ENCODE measurements at places on chromosomes 7 and 10.

- no peak for DNase-seq
Measured at GRCh38 chr10:79982362-79982800, 33.5 kb upstream of the SFTPD start.

- DNase-seq = peak; percentile 23
Measured at GRCh38 chr7:92246360-92247101, 757 bp downstream of the ANKIB1 start.

DNA sequence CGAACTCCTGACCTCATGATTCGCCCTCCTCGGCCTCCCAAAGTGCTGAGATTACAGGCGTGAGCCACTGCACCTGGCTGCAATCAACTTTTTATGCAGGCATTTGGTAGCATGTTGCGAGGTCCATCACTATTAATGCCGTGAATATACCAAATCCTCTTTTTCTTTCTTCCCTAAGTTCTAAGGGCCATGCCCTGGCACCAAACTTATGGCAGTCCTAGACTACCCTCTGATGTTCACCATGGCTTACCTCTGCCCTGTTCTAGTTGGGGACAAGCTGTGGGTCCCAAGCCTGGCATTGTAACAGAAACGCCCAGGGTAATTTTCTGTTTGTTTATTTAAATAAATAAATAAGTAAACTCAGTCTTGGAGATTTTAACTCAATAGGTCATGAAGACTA is 13.3 kb downstream of the PRSS2 start:
- no peak for DNase-seq

- no peak for DNase-seq
Measured at GRCh38 chr10:114694752-114695151, 36.7 kb upstream of the ABLIM1 start.

DNA sequence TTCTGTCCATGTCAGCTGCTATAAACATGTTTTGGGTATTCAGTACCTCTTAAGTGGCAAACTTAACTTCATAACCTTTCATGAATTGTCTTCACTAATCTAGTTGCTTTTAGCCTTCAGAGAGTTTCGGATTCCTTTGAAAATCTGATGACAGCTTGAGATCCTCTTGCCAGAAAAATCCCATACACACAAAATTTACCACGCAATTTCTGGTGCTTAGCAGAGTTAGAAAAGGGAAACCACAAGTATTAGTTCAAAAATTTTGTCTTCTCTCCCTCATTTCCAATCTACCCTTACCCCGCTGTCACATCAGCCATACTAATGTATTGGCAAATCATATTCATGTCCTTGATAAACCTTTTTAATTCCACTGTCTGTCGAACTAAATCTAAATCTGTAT is 72.7 kb upstream of the TMEM106B start:
- DNase-seq = no peak

DNA sequence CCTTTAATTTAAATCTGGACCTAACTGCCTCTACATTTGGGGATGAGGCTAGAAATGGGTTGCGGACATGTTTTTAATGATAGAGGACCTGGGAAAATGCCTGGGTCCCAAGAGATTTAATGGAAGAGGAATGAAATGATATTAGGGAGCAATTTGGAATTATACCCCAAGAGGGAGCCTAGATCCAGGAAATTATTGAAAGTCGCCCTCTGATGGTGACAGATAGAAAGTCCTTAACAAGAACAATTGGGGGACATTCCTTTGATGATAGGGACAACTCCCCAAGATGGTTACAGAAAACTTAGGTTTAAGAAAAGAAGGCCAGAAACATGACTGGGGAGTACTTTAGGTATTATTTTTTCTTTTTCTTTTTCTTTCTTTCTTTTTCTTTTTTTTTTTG is 9.5 kb upstream of the TSGA13 start:
- no peak for DNase-seq

GRCh38 chr10:25615926-25616325 is 318.1 kb upstream of the MYO3A start:
- DNase-seq = no peak

DNA sequence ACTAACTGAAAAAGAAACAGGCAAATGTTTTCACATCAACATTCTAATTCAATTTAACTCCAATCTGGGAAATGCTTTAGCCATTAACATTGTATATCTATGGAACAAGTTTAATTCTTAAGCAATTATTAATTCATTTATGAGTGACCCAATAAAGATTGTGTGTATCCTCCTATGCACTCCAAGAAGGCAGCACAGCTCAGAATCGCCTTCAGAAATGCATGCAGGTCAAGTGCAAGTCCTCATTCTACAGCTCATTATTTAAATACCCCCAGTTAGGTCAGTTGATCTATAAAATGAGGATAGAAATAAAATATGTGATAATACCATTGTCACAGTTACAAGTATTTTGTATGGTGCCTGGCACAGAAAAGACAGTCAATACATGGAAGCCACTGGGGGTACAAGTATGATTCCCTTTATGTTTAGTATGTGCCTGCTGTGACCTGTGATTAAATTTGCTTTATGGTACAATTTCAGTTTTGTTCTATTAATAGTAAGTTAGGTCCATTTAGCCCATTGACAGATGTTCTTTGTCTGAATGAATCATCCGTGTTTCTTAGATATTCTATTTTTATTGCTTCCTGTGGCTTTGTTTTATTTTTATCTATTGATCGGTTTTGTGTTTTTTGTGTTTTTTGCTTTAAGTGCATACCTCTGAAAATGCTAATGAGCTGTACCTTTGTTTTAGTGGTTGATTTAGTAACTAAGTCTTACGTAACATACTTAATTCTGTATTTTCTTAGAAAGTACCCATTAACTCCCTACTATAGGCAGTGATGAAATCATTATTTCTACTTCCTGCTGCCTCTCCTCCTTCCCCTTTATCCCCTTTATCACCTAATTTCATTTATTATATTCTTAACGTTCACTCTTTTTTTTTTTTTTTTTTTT is 42.8 kb downstream of the CPXM2 start:
- DNase-seq = no peak

- no peak for DNase-seq
Measured at GRCh38 chr10:86083206-86083605, 283.4 kb downstream of the GRID1 start.

DNA sequence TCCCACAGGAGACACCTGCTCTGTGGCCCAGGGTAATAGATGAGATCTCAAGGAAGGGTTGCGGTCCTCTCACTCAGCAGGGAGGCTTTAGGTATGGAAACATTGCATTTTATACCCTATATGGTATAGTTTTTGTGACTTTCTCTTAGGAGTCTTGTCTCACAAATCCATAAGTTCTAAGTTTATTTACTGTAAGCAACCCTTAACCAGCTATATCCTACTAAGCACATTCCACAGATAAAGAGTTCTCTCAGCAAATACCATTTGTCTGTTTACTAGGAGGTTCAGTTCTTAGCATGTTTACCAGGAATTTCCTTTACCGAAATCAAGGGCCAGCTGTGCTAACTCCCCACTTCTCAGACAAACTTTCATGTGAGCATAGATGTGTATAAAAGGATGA is 66.9 kb downstream of the ANLN start:
- no peak for DNase-seq

DNA sequence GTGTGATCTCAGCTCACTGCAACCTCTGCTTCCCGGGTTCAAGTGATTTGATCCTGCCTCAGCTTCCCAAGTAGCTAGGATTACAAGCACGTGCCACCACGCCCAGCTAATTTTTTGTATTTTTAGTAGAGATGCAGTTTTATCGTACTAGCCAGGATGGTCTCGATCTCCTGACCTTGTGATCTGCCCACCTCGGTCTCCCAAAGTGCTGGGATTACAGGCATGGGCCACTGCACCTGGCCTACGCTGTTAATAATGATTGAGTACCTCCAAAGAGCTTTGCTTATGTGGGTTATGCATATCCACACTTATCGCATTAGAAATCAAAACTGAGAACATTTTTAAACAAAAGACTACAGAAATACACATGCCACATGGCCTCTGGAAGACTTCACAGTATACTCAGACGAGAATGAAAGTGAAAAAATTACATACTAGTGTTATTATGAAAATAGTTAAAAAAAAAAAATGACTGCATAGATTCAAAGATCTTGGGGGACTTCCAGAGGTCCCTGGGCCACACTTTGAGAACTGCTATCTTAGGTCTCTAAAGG is 25.4 kb downstream of the RPP38 start:
- DNase-seq = no peak

DNA sequence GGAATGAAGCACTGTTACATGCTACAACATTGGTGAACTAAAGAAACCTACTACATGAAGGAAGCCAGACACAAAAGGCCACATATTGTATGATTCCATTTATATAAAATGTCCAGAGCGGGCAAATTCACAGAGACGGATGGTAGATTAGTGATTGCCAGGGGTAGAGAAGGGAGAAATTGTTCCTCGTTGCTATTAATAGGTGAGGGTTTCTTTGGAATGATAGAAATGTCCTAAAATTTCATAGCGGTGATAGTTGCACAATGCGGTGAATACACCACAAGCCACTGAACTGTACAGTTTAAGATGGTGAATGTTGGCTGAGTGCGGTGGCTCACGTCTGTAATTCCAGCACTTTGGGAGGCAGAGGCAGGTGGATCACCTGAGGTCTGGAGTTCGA is 29.0 kb downstream of the DENND2A start:
- no peak for DNase-seq

GRCh38 chr7:141844256-141844655 is 3.0 kb upstream of the PRSS37 start:
- DNase-seq = no peak

GRCh38 chr10:63477927-63478326 is 12.2 kb upstream of the JMJD1C start:
- DNase-seq = no peak

DNA sequence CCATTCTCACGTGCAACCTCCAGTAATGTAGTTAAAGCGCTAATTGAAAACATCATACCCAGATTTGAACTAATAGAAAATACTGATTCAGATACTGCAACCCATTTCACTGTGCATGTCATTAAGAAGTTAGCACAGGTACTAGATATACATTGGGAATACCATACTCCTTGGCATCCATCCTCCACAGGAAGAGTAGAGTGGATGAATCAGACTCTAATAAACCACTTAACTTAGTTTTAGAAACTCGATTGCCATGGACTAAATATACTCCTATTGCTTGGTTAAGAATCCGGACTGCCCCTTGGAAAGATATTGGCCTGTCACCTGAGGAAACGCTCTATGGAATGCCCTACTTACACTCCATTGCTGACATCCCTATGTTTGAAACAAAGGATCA is 9.5 kb downstream of the AKR1B15 start:
- no peak for DNase-seq

DNA sequence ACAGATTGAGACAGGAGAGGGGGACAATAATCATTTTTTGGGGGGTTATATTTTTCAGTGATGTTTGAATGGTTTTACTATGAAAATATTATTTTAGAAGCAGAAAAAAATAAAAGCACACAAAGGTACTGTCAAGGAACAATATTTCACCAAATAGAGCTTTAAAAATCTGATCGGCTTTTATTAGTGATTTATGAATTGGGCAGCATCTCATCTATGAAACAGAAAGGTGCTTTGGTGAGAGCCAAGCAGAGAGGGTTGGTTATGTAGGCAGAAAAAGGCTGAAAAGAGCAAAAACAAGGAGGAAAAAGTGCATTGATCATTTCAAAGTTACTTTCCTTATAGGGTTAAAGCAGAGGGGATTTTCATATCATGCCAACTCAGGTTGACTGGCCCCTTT is 26.4 kb upstream of the CPA2 start:
- no peak for DNase-seq

DNA sequence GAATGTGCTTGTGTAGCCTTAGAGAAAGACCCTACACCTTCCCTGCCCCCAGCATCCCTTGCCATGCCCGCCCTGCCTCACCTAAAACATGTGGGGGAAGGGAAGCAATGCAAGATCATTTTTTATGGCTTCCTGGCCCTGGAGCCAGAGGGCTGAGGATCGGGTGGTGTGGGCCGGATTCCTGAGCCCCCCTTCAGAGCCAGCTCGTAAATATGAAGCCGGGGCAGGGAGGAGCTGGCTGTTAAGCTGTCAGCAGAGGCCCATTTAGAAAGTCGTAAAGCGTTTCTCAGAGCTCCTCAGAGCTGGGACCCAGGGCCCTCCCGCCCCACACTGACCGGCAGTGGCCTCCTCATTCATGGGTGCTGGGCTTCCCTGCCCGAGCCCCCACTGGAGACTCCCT is 23.9 kb downstream of the UNC5B start:
- DNase-seq = no peak

- DNase-seq = no peak
Measured at GRCh38 chr10:118545381-118545780, 50.1 kb downstream of the PRLHR start.

DNA sequence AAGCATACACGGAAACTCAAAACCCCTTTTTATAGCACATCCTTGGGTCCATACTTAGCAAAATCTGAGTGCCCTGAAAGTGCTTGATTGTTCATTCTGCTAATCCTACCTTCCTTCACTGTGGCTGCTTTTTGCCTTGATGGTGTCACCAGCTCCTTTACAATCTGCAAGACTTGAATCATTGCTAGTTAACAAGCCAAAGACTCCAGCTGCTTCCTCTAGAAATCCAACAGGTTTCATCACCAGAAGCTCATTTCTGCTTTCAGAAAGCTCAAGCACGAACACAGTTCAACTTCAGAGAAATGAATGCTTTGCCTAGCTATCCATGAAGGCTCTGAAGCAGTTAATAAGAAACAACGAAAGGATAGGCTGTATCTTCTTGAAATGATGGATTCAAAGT is 38.0 kb downstream of the USP6NL start:
- DNase-seq = no peak

GRCh38 chr7:8251195-8251594 is 10.8 kb downstream of the ICA1 start:
- DNase-seq = no peak

GRCh38 chr7:42285383-42285824 is 48.4 kb upstream of the GLI3 start:
- no peak for DNase-seq

DNA sequence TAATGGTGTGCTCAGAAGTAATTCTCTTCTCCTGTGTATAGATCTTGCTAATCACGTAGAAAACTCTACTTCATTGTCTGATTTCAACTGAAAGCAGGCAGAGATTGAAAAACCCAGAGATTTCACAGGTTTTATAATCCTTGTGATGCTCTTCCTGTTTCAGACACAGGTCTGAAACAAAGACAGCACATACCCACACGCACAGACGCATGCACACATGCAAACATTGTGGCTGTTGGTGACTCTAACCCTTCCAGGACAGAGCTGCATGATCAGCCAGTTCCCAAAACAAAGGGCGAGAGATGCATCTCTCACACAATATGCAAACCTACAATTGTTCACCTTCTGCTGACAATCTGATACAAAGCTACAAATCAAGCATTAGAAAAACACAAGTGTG is 11.1 kb upstream of the TFEC start:
- peak; percentile 18 for DNase-seq

- peak; percentile 55 for DNase-seq
Measured at GRCh38 chr10:75395066-75395931, 6.3 kb downstream of the ZNF503 start.

- no peak for DNase-seq
Measured at GRCh38 chr10:110648692-110649346, 4.7 kb downstream of the RBM20 start.

Data from Peyer's patch (tissue), 4 donors.